ENCODE measurements at places on chromosomes 1 and 21.

DNA sequence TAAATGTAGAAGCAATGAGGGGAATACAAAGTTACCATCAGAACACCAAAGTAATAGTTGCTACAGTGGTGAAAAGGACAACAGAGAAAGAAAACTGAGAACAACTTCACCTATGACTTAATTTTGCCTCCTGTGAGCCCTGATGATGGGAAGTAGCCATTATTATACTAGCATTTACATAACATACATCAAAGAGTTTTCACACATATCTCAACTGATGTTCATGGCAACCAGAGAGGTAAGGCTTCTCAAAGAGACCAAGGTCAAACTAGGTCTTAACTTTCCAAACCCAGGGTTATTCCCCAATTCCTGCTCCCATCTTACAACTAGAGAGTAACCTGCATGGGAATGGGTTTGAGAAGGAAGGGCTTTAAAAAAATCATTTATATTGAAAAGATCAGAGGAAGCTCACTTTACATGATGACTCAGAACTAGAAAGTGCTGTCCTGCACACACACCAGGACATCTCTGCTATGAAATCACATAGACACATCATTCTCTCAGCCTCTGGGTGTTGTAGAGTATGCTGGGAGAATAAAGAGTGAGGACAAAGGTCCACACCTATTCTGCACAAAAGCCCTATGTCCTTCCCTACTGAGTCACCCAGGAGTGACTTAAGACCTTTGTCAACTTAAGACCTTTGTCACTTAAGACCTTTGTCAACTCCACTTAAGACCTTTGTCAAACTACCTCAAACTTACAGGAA lies 179.7 kb downstream of the TNFSF18 start:
- DNase-seq, result no peak

DNA sequence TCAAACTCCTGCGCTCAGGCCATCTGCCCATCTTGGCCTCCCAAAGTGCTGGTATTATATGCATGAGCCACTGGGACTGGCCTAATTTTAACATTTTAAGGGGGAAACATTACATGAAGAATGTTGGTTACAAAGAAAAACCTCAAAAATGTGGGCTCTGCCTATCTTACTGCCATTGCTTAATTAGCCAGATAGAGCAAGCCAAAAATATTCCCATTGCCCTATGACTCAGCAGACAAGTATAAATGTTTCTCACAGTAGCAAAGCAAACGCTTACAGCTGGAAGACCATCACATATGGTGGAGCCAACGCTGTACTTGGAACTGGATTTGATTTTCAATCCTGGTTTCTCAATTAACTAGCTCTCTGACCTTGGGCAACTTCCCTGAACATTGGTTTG lies 502.0 kb downstream of the SMYD3 start:
- no peak for DNase-seq

DNA sequence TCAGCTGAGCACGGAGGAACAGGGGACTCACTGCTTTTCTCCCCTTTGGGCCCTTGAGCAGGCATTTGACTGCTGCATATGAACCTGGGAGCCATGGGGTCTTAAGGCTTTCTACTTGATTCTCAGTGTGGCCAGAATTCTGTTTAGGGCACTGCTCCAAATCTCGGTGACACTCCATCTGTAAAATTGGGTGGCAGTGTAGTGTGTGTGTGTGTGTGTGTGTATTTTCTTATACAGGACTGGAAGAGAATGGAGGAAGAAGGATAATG lies 162.2 kb downstream of the PBX1 start:
- DNase-seq, result no peak

DNA sequence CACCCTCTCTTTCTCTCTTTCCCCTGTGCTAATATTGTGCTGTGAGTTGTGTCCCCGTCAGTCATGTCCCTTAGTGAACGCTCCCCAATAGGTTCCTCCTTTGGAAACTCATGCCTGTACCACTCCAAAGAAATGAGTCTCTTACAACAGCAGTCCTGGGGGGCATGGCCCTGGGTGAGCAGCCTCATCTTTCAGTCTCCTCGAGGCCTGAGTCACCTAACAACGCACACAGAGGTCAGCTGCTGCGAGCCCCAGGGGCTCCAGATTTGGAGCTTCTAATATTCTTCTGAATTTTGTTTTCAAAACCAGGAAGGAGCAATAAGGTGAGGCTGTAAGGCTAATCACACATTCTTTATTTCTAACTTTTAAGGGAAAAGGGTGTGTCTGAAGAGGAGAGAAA lies 30.5 kb upstream of the ZBTB8A start:
- no peak for DNase-seq

DNA sequence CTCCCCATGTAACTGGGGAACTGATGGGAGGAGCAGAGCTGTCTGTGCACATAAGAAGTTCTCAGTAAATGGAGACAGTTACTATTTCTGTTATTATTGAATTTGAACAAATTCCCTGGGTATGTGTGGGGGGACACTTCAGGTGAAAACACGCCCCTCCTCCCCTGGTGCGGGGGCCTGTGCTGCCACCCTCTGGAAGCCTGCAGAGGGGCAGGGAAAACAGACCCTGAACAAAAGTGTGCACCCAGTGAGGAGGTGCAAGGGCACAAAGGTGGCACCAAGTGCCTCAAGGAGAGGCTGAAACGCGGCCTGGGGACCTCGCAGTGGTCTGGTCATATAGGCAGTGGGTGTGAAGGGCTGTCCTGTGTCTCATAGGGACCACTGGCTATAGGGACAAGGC lies 18.2 kb upstream of the NADK start:
- DNase-seq, result no peak

Data from progenitor cell of endocrine pancreas (in vitro differentiated cells).